Right forelimb (tissue), 1 donor: ENCODE measurements at places on chromosomes 16 and 17.

DNA sequence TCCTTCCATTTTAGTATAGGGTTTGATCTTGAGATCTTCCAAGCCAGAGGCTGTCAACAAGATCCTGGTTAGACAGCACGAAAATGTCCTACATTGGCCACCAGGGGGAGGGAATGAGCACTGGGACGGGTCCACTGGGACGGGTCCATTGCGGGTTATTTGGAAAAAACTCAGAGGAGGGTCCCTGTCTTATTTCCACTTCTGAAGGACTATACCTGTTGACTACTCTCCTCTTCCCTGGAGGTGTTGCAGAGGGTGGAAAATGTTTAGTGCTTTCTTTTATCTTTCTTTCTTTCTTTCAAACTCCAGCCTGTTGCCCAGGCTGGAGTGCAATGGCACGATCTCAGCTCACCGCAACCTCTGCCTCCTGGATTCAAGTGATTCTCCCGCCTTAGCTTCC, 2.5 kb downstream of the TTLL6 start:
- DNase-seq: no peak

GRCh38 chr17:17034026-17034425, 8.2 kb upstream of the MPRIP start:
- no peak for DNase-seq

DNA sequence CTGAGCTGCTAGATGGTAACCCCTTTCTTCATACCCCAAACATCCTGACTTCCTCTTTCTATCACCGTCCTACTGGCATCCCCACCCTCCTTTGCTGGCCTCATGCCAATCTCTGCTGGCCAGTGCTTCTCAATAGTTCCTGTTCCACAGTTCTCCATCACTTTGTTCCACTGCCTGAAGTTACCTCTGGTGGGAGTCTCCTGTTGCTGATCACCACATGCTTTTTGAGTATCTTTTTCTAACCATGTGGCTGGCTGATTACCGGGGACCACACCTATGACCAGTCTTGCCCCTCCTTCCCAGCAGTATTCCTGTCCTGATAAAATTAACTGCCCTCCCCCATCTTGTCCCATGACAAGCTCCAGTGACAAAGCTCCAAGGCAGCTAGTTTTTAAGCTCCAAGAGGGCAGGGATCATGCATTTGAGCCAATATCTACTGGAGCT, 380.4 kb upstream of the CCL2 start:
- no peak for DNase-seq

GRCh38 chr17:17416400-17417360, 60.1 kb upstream of the MED9 start:
- DNase-seq: no peak

GRCh38 chr17:56158344-56158743, 5.1 kb downstream of the ANKFN1 start:
- DNase-seq: no peak

DNA sequence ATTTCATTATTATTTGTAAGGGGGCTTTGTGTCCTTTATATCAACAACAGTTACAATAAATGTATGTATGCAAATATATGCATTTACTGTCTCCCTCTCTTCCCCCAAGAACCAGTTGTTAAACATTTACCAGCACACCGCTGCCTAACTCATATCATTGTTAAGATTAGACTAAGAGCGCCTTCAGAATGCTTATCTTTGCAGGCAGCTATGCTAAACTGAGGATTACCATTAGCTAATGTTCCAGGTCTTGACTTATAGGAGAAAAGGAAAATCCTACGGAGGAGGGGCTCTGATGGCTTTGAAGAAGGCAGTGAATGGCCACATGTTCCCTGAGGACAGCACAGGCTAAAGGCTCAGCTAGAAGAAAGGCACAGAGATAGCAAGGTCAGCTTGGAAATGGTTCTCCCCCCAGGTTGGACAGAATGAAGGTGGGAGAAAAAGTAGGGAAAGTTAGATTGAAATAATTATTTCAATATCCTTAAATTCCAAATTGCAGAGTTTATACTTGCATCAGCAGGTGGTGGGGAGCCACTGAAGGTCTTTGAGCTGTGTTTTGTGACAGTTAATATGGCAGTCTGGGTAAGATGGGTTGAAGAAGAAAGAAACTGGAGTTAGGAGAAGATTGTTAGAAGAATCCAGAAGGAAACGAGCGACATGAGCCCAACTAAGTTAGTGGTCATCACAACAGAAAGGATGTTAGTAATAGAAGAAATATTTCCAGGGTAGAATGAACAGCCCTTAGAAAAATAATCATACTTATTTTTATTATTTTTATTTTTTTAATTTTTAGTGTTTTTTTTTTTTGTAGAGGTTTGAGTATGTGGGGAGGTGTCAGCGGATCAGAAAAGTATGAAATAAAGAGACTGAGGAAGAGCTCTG, 87.0 kb upstream of the MAF start:
- DNase-seq: no peak

GRCh38 chr17:44310609-44311376, 2.4 kb downstream of the RUNDC3A start:
- no peak for DNase-seq

DNA sequence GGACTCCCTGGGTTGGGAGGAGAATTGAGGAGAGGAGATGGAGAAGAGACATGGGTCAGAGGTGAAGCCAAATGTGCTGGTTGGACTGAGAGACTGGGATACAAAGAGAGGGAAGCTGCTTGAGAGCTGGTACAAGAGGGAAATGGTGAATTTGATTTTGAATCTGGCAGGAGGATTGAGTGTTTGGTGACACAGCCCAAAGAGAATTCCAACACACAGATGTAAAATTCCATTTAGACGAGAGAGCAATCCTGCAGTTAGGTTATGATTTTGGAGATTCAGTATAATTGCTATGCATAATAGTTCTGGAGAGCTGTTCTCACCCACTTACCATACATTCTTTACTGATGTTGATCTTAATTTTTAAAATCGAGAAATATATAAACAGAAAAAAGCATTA, 57.7 kb downstream of the HSD17B2 start:
- DNase-seq: no peak

DNA sequence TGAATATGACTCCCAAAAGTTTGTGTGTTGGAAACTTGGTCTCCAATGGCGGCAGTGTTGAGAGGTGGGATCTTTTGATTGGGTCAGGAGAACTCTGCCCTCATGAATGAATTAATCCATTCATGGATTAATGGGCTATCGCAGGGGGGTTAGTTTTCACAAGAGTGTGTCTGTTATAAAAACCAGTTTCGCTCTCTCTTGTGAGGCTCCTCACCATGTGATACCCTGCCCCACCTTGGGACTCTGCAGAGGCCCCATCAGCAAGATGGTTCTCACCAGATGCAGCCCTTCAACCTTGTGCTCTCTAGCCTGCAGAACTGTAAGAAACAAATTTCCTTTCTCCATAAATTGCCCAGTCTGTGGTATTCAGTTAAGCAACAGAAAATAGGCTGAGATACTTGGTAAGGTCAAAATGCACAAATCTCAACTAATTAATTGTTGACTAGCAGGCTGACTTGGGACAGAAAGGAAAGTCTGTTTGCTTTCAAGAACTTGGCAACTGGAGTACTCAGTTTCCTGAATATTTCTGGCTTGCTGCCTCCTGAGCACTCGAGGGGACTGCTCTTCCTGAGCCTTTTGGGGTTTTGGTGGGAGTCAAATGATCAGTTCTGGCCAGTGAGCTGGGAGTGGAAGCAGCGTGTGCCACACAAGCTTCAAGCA, 13.8 kb upstream of the CCL17 start:
- DNase-seq: no peak

DNA sequence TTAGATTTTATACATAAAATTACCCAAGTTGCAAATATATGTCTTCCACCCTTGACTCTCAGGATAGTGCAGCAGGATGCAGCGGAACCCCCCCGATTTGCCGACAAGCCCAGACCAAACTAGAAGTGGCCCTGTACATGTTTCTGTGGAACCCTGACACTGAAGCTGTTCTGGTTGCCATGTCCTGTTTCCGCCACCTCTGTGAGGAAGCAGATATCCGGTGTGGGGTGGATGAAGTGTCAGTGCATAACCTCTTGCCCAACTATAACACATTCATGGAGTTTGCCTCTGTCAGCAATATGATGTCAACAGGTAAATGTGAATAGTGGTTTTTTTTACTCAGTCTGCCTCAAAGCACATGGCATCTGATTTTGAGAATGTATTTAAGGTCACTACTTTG, 70.7 kb downstream of the OMG start:
- DNase-seq: no peak

GRCh38 chr16:27238016-27238587, 30.5 kb downstream of the NSMCE1 start:
- DNase-seq: no peak

DNA sequence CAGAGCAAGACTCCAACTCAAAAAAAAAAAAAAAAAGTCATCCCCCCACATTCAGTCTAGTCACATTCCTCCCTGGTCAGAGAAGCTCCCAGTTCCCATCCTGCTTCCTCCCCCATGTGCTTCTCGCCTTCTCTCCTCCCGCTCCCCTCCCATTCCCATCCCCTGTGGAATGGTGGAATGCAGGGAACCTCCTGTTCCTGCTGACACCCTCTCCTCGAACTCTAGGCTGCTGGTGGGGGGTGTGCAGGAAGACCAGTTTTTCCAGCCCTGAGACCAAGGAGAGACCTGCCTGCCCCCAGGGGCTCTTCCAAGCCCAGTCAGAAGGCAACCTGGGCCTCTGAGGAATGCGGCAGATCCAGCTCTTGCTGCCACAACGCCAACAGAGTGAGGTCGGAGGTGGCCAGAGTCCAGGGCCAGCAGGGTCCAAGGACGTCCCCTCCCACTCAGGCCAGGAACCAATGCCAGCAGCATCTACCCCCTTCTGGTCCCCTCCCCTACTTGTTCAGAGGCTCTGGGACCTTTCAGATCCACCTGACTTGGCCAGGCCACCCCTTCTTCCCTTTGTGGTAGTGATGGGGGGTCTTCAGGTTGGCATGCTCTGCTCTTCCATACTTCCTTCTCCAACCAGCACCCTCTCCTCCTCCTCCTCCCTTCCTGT, 39.3 kb upstream of the TAC4 start:
- no peak for DNase-seq

DNA sequence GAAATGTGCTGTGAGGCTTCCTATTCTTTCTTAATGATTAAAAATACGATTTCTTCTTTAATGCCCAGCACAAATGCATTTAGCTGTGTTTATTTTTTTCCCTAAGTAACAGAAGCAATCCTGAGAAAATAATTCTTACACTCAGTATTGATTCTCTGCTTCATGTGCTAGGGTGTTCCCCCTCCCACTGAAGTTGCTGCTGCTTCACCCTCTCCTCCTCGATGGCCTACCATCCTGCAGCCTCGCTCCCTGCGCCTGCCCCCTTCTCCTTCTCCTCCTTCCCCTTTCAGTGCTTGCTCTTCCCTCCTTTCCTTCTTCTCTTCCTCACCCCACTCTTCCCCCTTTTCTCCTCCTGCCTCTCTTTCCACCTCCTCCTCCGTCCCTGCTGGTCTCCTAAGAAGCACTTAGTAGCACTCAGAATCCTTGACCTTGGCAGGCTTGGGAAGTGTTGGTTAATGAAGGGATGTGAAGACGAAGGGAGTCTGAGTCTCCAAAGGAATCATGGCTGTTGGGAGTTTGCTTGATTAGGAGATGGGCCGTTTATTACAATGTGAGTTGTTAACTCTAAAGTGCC, 119.7 kb downstream of the RPTOR start:
- DNase-seq: no peak

- DNase-seq: no peak
Observed at GRCh38 chr17:64406321-64407200, 15.9 kb upstream of the PECAM1 start.

DNA sequence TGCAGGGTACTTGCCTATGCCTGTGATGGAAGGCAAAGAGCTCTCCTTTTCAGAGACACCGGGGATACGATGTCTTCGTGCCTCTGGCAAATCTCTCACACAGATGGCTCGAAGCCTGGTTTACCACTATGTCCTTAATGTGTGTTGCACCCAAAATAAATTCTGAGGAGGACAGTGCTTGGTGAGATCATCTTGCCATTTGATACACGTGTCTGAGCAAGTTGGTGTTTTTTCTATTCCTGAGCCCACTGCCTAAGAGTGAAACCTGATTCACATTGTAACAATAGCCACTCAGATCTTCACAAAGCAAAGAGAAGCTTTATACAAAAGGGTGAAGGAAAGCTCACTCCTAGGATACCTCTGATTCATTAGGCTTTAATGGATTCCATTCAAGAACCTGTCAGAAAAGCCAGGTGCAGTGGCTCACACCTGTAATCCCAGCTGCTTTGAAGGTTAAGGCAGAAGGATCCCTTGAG, 33.1 kb upstream of the AKAP1 start:
- no peak for DNase-seq

GRCh38 chr16:54031107-54031760, 255.4 kb downstream of the IRX3 start:
- no peak for DNase-seq

GRCh38 chr17:63988741-63989621, 9.2 kb upstream of the PRR29 start:
- DNase-seq: peak; percentile 78

- no peak for DNase-seq
Observed at GRCh38 chr16:67278773-67279295, 498 bp upstream of the PLEKHG4 start.

- DNase-seq: no peak
Observed at GRCh38 chr16:9447699-9448098, 356.3 kb downstream of the HAPSTR1 start.

DNA sequence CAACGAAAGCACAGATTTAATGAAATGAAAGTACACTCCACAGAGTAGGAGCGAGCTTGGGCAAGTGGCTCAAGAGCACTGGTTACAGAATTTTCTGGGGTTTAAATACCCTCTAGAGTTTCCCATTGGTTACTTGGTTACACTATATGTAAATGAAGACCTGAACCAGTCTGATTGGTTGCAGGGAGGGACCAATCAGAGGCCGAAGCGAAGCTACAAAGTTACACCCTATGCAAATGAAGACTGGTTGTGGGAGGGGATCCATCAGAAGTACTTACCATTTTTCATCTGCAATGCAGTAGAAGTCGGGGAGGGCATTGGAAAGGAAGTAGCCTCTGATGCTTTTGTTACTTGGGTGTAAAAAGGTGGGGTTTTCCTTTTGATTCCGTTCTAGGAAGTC, 132.0 kb downstream of the PMP22 start:
- no peak for DNase-seq

GRCh38 chr17:74502861-74503260, 28.4 kb downstream of the CD300LB start:
- DNase-seq: no peak

GRCh38 chr16:79171931-79172705, 428.4 kb downstream of the MAF start:
- DNase-seq: no peak

GRCh38 chr16:87447323-87447722, 45.5 kb downstream of the ZCCHC14 start:
- DNase-seq: no peak

GRCh38 chr17:32723310-32723955, 153.5 kb downstream of the MYO1D start:
- DNase-seq: no peak

DNA sequence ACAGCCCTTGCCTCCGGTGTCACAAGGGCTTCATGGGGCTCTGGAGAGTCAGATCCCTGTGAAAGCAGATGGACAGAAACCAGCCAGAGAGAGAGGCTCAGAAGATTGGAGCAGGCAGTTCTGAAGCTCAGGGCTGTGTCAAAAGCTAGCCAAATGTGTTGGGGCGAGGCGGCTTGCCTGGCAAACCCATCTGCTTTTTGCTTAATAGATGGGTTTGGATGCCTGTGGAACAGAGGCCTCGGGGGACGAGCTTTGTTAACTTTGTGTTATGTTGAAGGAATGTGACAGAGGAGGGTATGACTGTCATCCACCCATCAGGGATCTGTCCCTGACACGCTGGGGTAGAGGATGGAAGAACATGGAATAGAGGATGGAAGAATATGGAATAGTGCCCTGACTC, 21.0 kb upstream of the SLC12A3 start:
- no peak for DNase-seq
